ENCODE measurements at places on chromosomes 3 and 15.

GRCh38 chr15:70892912-70893560, 410 bp downstream of the LRRC49 start:
- peak; percentile 85 for DNase-seq

- no peak for DNase-seq
Observed at GRCh38 chr3:148839805-148840204, 12.2 kb downstream of the CPB1 start.

GRCh38 chr15:80478075-80478474, 73.9 kb downstream of the ARNT2 start:
- DNase-seq = peak; percentile 58

GRCh38 chr3:11062704-11063103, 70.2 kb downstream of the SLC6A1 start:
- no peak for DNase-seq

- no peak for DNase-seq
Observed at GRCh38 chr3:65745306-65745705, 293.4 kb downstream of the MAGI1 start.

- no peak for DNase-seq
Observed at GRCh38 chr3:172581757-172582166, 58.5 kb upstream of the TNFSF10 start.

- DNase-seq = no peak
Observed at GRCh38 chr3:8455526-8456411, 45.9 kb upstream of the LMCD1 start.

- DNase-seq = no peak
Observed at GRCh38 chr3:52437326-52438103, 7.4 kb downstream of the SEMA3G start.

DNA sequence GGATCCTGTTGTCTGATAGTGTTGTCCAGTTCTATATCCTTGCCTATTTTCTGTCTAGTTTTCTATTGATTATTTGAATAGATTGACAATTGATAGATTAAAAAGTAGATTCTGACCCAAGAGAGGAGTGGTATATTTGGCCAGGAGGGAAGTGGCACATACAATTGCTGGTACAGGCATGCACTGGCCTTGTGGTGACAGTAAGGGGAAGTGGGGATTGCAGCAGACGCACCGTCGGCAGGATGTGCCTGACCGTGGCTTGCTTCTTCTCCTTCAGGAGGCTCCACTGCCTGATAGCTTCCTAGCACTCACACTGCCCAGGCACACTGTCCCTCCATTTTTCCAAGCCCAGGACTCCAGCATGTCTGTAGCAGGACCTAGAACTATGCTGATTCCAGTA, 10.5 kb downstream of the GABRG3 start:
- DNase-seq = no peak

DNA sequence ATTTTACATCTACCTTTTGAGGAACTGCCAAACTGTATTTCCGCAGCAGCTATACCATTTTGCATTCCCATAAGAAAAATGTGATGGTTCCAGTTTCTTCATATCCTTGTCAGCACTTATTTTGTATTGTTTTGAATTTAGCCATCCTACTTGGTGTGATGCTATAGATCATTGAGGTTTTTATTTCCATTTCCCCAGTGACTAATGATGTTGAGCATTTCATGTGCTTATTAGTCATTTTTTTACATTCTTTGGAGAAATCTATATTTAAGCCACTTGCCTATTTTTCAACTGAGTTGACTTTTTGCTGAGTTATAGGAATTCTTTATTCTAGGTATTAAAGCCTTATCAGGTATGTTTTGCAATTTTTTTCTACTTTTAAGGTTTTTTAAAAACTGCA, 347.6 kb upstream of the RARB start:
- peak; percentile 28 for DNase-seq
